Activated naive CD4-positive, alpha-beta T cell (primary cell): ENCODE measurements at places on chromosomes 3 and 15.

DNA sequence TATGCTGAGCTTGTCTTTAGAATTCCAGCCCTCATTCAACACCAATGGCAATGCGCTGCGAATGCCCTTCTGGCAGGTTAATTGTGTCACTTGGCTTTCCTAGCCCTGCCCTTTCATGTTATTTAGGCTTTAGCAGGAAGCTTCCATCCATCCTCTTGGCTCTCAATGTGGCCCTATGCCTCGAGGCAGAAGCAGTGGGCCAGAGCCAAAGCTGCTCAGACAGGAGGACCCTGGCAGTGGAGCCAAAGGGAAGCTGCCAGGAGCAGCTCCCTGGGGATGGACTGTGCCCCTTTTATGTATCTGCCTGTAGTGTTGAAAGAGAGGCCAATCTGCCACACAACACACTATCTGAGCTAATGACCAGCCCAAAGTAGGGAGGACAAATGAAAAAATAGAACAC, 376.4 kb downstream of the CTNNB1 start:
- DNase-seq, result no peak

- no peak for DNase-seq
Observed at GRCh38 chr3:142815803-142816202, 73.1 kb downstream of the PCOLCE2 start.

DNA sequence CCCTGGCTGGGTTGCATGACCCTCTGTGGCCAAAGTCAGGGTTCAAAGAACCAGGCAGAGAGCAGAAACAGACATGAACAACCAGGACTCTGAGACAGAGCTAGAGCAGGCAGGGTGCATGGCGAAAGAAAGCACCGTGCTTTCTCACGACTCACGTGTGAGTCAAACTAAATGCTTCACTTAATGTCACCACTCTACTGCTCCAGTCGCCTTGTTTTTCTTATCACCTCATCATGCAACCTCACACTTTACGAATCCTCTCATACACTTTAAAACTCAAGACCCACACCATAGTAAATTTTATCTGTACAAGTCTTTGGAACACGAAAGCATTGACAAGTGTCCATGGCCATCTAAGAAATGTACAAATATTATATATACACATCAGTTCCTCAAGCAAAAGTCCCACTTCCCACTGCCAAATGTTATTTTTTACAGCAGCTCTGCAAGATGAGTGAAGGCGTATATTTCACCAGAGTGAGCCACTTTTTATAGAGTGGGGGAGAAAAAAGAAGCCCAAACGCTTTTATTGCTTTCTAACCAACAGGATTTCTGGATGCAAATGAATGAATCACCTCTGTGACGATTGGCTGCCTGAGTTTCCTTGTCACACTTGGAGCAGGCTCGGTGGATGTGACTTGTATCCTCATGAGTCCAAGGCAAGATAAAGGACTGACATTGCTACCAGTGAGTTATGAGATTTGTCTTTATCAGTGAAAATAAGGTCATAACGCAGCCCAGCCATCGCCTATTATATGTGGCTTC, 16.0 kb upstream of the MEGF11 start:
- no peak for DNase-seq

- DNase-seq, result peak; percentile 3
Observed at GRCh38 chr3:179558742-179559364, 3.9 kb upstream of the ACTL6A start.

GRCh38 chr3:58009749-58010535, 1.7 kb downstream of the FLNB start:
- no peak for DNase-seq
